Naive thymus-derived CD4-positive, alpha-beta T cell (primary cell): ENCODE measurements at places on chromosomes 1 and 21. TPM values are rescaled to one million over a fixed set of nuclear protein-coding genes. Genes with fewer than 3 reads are reported as not detected.
A peak's percentile ranks its signal among the peaks of the same experiment; 100 is the strongest.

OR2L13 gene
- total RNA-seq, result 0.24 TPM

CELA3A gene
- not detected for total RNA-seq

GRCh38 chr21:45136927-45137611 is 62.7 kb downstream of the ADARB1 start:
- H3K27me3 ChIP-seq, result no peaks in the 10 kb centered on the region
- H3K4me1 ChIP-seq, result peaks cover 7% of the 10 kb centered on the region
- H3K36me3 ChIP-seq, result peaks cover 15% of the 10 kb centered on the region
- DNase-seq, result peak; percentile 37
- no peak overlapping the region for H3K27ac ChIP-seq
- H3K4me3 ChIP-seq, result no peak overlapping the region

DNA sequence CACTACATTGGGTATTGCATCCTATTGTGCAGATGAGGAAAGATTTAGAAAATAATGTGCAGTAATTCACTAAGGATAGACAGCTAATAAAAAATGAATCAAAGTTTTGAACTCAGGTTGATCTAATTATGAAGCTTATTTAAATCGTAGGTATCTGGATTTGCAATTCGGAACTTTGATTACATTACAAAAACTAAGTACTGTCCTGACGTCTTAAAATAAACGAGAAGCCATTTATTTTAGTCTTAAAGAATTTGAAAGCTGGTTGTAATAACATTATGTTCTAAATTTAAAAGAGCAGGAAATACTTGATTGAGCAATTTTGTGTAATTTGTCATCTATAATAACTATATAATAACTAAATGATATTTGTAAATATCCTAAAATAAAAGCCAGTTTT is 235.9 kb downstream of the TPR start:
- no peak overlapping the region for H3K4me3 ChIP-seq
- H3K36me3 ChIP-seq, result no peaks in the 10 kb centered on the region
- H3K4me1 ChIP-seq, result no peaks in the 10 kb centered on the region

DNA sequence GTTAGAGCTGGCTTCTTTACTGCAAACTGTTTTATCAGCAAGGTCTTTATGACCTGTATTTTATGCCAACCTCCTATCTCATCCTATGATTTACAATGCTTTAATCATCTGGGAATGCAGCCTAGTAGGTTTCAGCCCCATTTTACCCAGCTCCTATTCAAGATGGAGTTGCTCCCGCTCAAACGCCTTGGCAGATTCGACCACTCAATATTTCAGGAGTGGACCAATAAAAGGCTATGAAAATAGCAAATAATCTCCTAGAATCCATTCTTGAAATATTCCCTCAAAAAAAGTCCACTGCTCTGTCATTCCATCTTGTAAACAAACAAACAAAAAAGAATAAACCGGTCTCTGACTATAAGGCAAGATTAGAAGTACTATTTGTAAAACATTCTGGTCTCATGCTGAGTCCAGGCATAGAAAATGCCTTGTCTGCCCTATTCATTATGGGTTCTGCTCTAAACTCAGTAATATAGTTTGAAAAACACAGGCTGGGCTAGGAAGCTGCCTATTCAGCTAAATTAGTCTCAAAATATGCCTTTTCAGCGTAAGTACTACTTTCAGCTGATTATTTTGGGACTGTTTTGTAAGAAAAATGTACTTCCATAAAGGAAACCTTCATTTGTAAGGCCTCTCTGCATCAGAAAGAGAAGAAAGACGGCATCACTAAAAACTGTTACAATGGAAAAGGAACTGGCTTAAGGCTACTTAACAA is 53.0 kb downstream of the TBX19 start:
- DNase-seq, result no peak
- H3K4me1 ChIP-seq, result peaks cover 2% of the 10 kb centered on the region
- no peaks in the 10 kb centered on the region for H3K36me3 ChIP-seq
- no peak overlapping the region for H3K4me3 ChIP-seq
- H3K27me3 ChIP-seq, result no peaks in the 10 kb centered on the region
